Right lobe of liver (tissue), 6 donors: ENCODE measurements at places on chromosomes 1 and 21. TPM values are rescaled to one million over a fixed set of nuclear protein-coding genes. Genes with fewer than 3 reads are reported as not detected.

- no peak for DNase-seq
Observed at GRCh38 chr1:90964444-90965035, 57.3 kb downstream of the ZNF644 start.

DNA sequence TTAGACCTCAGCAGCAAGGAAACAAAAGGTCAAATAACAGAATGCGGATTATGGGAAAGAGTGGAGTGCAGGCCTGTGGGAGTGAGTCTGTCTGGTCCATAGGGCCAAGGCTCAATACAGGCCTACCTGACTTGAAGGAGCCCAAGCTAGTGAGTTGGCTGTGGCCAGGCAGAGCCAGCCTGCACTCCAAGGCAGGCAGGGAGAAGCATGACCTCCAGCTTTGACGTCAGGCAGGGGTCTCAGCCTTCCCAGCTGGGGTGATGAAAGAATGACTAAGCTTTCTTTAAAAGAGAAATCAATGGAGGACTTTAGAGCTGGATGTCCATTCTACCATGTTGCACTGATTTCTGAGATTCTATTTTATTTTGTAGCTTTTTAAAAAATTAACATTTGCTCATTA, 62.8 kb downstream of the RHOU start:
- DNase-seq = no peak

GRCh38 chr1:18560692-18561091, 70.0 kb upstream of the PAX7 start:
- no peak for DNase-seq

- DNase-seq = no peak
Observed at GRCh38 chr1:167488786-167489185, 29.5 kb downstream of the CD247 start.

GRCh38 chr21:28779914-28780313, 212.8 kb downstream of the LTN1 start:
- DNase-seq = no peak

GRCh38 chr1:154748405-154748775, 121.7 kb downstream of the KCNN3 start:
- DNase-seq = peak; percentile 4

GSTM5 gene
- 0.29 TPM for total RNA-seq

ICOSLG gene
- total RNA-seq = 2.7 TPM

DNA sequence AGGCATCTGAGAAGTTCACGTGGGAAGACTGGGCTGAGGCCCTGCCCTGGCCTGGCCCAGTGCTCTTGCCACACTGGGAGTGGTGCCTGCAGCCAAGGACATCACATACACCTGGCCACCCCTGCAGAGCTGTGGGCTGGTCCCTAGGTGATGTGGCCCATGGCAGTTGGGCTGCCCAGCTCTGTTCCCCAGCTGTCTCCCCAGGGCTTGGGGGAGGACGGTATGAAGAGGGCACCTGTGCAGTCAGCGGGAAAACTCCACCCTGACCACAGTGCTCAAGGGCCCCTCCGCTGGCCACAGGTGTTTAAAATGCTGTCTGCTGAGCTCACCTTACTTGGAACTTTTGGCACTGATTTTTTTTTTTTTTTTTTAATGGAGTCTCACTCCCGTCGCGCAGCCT, 120.4 kb upstream of the SLC25A33 start:
- no peak for DNase-seq

GRCh38 chr21:42578761-42579415, 65.2 kb downstream of the SLC37A1 start:
- DNase-seq = peak; percentile 34

- DNase-seq = peak; percentile 57
Observed at GRCh38 chr1:44842862-44843655, at the start of gene PTCH2. PTCH2 (minus strand) TSS chr1:44843253; CDS start chr1:44842932, 321 bp downstream.

AGL gene
- 24.8 TPM for total RNA-seq

RAVER2 gene
- total RNA-seq = 0.66 TPM

CALML6 gene
- 1.4 TPM for total RNA-seq

- DNase-seq = no peak
Observed at GRCh38 chr1:101346419-101346818, 109.6 kb downstream of the S1PR1 start.

GRCh38 chr1:197798492-197798891, 23.2 kb upstream of the DENND1B start:
- DNase-seq = no peak

GPR89B gene
- total RNA-seq = 15.7 TPM

DNA sequence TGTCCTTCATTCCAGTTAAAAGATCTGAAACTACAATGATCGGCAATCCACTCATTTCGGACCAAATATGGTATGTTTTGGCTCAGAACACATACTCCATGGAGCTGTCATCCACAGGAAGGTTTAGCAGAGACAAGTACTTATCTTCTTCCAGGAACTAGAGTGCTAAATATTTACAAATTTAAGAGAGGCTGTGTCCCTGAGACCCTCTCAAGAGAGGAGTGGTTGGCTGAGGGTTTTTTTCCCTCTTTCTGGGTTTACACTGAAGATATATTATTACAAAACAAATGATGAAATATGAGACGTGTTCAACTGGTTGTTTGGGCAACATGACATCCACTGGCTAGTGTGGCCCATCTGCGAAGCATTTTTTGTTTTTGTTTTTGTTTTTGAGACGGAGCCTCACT, 25.9 kb upstream of the NID1 start:
- no peak for DNase-seq

DNA sequence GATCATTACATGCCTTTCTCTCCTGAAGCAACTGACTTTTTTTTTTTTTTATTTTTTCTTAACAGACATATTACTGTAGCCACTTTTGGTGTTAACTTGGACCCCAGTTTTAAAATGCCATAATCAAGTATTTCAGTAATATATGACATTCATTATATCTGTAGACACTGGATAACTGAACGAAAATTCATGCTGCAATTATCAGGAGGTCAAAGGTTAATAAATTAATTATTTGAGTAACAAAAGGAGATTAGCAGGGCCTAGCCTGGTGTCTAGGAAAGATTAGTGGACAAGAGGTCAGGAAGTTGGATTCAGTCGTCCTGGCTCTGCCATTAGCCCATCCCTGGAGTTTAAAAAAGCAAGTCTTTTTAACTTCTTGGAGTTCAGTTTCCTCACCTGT, 168.1 kb downstream of the TGFBR3 start:
- no peak for DNase-seq

- DNase-seq = no peak
Observed at GRCh38 chr21:15895142-15896106, 165.6 kb downstream of the USP25 start.

- DNase-seq = no peak
Observed at GRCh38 chr1:52707927-52708655, 9.9 kb upstream of the COA7 start.

- no peak for DNase-seq
Observed at GRCh38 chr1:22739648-22740385, 29.2 kb downstream of the EPHB2 start.

DHRS3 gene
- 179 TPM for total RNA-seq

SLC25A34 gene
- 0.69 TPM for total RNA-seq

OLFML3 gene
- 1.8 TPM for total RNA-seq

- DNase-seq = no peak
Observed at GRCh38 chr1:198641966-198642668, 3.3 kb downstream of the PTPRC start.

- DNase-seq = no peak
Observed at GRCh38 chr1:143691971-143692529, 279.7 kb downstream of the FAM72C start.

GRCh38 chr1:37237948-37238347, 203.6 kb upstream of the GRIK3 start:
- DNase-seq = no peak

- DNase-seq = peak; percentile 27
Observed at GRCh38 chr1:41537251-41537650, 52.8 kb upstream of the EDN2 start.

DNA sequence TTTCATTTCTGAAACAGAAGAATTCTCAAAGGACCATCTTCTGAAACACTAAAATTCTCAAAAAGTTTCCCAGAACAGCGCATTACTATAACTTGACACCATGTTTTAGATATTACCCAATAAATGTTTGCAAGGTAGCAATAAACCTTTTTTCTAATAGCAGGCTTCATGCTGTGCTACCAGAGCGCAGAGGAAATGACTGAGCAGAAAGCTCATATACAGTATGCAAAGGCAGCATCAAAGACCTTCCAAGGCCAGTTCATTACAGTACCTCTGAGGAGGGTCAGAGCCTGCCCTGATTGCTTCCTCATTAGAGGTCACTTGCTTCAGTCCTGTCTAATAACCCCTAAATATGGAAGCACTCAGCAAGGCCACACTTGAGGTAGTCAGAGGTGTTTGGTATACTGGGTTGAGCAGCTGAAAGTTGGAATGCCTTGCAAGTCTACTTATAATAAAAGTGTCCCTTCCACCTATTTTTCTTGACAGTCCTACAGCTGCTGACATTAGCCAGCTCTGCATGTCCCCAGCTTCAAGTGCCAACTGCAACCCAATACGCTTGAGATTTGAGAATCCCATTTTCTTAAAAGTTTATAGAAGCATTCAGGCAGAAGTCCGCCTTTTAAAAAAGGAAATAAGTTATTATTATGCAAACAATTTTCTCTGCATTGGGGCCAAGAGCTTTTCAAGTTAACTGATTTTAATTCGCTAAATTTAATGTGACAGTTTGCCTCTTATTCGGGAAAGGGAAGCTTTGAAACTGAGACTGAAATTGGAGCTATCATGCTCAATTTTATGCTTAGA, 207.2 kb downstream of the ZC3H11B start:
- DNase-seq = no peak

- DNase-seq = no peak
Observed at GRCh38 chr1:62178372-62178771, 16.3 kb upstream of the L1TD1 start.

DNA sequence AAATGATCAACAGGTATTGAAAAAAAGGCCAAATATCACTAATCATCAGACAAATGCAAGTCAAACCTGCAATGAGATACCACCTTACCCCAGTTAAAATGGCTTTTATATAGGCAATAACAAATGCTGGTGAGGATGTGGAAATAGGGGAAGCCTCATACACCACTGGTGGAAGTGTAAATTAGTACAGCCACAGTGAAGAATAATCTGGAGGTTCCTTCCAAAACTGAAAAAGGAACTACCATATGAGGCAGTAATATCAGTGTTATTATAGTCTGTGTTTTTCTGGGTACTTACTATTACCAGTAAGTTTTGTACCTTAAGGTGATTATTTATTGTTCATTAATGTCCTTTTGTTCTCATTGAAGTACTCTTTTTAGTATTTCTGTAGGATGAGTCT, 201.3 kb downstream of the MRPL39 start:
- DNase-seq = no peak

DNA sequence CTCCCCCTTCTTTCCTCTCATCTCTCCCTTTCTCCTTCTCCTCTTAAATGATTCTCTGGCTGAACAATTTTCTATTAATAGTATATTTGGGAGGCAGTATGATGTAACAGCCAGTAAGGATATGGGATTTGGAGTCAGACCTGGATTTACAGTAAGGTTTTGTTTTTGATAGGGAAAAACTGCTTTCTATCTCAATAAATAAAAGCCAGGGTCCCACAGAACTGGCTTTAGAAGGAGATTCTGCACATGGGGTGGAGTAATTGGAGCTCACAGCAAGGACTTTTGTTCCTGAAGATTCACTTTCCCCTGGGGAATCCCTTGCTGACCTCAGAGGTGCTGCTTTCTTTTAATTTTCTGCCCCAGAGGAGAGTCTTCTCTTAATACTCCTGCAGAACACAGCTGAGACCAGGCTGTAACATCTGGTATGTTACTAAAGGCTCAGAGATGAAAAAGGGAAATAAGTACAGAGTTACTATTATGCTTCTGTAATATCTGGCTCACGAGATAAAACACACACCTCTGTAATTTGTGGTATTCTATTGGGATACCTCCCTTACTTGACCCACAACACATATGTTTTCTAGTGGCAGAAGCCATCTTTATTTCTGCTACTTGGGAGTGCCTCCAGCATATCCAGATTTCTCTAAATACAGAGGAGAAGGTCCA, 13.4 kb downstream of the EPB41 start:
- DNase-seq = no peak

RNF186 gene
- total RNA-seq = not detected

- no peak for DNase-seq
Observed at GRCh38 chr1:40696294-40696693, 4.8 kb downstream of the NFYC start.

KIF17 gene
- 1.3 TPM for total RNA-seq

RAB25 gene
- 0.66 TPM for total RNA-seq

- no peak for DNase-seq
Observed at GRCh38 chr1:199298825-199299224, 660.0 kb downstream of the PTPRC start.

TMEM82 gene
- 17.5 TPM for total RNA-seq

DNA sequence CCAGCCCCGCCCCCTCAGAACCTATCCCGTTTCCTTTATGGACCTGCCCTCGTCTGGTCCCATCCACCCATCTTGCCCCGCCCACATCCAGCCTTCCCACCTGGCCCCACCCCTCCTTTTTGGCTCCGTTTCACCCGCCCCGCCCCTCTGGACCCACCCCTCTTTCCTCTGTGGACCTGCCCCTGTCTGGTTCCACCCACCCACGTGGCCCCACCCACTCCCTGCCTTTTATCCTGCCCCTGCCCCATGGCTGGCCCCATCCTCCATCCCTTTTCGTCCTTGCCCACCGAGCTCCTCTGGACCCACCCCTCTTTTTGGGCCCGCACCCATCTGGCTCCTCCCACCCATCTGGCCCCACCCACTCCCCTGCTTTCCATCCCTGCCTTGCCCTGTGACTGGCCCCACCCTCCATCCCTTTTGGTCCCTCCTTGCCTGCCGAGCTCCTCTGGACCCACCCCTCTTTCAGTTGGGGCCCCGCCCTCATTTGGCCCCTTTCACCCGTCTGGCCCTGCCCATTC, 177.3 kb downstream of the CAMTA1 start:
- peak; percentile 29 for DNase-seq

- no peak for DNase-seq
Observed at GRCh38 chr1:47536646-47537118, 98.8 kb downstream of the FOXD2 start.

DNA sequence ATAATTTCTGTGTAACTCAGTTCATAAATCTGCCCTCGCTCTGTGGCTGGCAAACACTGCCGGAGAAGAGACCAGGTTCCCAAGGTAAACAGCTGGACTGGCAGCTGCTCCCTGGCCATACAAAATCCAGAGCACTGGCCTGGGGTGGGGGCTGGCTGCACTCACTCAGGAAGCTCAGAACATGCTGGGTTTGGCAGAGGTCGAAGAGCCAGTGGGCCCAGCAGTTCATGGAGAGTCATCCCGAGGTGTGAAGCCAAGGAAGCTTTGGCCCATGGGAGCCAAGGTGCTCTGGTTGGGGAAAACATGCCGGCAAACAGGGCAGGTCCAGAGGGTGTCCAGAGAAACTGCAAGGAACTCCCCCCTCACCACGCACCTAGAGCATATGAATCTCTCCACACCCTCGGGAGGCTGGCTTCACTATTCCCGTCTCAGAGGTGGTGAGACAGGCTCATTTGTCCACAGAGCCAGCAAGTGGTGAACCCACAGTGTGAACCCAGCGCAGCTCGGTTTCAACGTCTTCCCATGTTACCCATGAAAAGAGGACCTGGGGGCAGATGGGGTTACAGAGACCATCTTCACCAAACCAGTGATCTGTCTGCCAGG, 102.4 kb downstream of the DMRTB1 start:
- peak; percentile 5 for DNase-seq

GRCh38 chr1:153818876-153819275, 43.7 kb downstream of the SLC27A3 start:
- no peak for DNase-seq

- DNase-seq = no peak
Observed at GRCh38 chr1:167707942-167708341, 13.8 kb upstream of the MPZL1 start.
